ENCODE measurements at places on chromosomes 16 and 17. TPM values are rescaled to one million over a fixed set of nuclear protein-coding genes. Genes with fewer than 3 reads are reported as not detected.

Gene CCL14
- not detected for total RNA-seq

Gene NEUROD2
- not detected for total RNA-seq

Gene MT3
- not detected for total RNA-seq

Gene SLC16A6
- 0.42 TPM for total RNA-seq

Gene SALL1
- total RNA-seq: 0.09 TPM

Gene VASN
- total RNA-seq: 97.5 TPM

Gene NAGS
- 1.5 TPM for total RNA-seq

Gene TMEM94
- 39.2 TPM for total RNA-seq

Gene TMC8
- not detected for total RNA-seq

Gene GP1BA
- total RNA-seq: not detected
